ENCODE measurements at places on chromosomes 6 and 20. TPM values are rescaled to one million over a fixed set of nuclear protein-coding genes. Genes with fewer than 3 reads are reported as not detected.

Gene DOK5
- 14.6 TPM for total RNA-seq

Gene MAP3K7
- total RNA-seq, result 41.5 TPM

Gene HIVEP2
- 10.2 TPM for total RNA-seq

Gene COX4I2
- not detected for total RNA-seq

Gene ZBTB12
- total RNA-seq, result 8.1 TPM

Gene FAM120B
- 15.3 TPM for total RNA-seq

Gene SLC22A2
- total RNA-seq, result 0.12 TPM

Gene KCNK16
- total RNA-seq, result not detected

Gene VSTM2L
- 0.66 TPM for total RNA-seq

Gene DCBLD1
- total RNA-seq, result 81.0 TPM

Gene SCRT2
- total RNA-seq, result not detected

Gene SLC16A10
- 0.33 TPM for total RNA-seq

Gene HSD17B8
- 8.9 TPM for total RNA-seq

Gene TMEM170B
- total RNA-seq, result 4.4 TPM

Gene FERMT1
- 5.2 TPM for total RNA-seq

Gene HLA-DQB1
- not detected for total RNA-seq

Gene RCAN2
- 1.5 TPM for total RNA-seq

Gene TRIM40
- total RNA-seq, result not detected

Gene ANGPT4
- total RNA-seq, result not detected

Gene ADGRB3
- under 0.01 TPM for total RNA-seq

Gene PSORS1C2
- not detected for total RNA-seq

Gene YTHDF1
- total RNA-seq, result 16.5 TPM

Gene RIN2
- total RNA-seq, result 58.7 TPM

Gene GPLD1
- 0.87 TPM for total RNA-seq

Gene SCUBE3
- total RNA-seq, result 58.5 TPM

Gene VARS2
- 21.5 TPM for total RNA-seq

Gene RAD21L1
- total RNA-seq, result not detected

Gene SLC35B2
- total RNA-seq, result 94.2 TPM

Gene C20orf204
- 1.2 TPM for total RNA-seq
